ENCODE measurements at places on chromosomes 16 and 17.

DNA sequence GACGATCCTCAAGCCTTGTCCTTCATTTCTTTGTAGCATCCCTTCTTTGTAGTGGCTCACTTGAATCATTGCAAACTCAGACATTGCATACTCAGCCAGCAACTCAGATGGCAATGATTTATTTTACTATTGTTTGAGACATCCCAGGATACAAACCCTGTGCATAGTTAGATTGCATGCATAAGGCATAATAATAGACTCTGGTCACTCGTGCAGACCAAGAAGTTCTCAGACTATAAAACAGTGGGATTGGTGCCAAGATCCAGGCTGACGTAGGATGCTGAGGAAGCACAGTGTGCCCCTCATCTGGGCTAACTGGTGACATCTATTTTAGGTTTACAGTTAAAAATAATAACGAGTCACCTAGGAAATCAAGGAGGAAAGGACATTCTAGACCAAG is 142.3 kb downstream of the PMP22 start:
- DNase-seq = no peak

DNA sequence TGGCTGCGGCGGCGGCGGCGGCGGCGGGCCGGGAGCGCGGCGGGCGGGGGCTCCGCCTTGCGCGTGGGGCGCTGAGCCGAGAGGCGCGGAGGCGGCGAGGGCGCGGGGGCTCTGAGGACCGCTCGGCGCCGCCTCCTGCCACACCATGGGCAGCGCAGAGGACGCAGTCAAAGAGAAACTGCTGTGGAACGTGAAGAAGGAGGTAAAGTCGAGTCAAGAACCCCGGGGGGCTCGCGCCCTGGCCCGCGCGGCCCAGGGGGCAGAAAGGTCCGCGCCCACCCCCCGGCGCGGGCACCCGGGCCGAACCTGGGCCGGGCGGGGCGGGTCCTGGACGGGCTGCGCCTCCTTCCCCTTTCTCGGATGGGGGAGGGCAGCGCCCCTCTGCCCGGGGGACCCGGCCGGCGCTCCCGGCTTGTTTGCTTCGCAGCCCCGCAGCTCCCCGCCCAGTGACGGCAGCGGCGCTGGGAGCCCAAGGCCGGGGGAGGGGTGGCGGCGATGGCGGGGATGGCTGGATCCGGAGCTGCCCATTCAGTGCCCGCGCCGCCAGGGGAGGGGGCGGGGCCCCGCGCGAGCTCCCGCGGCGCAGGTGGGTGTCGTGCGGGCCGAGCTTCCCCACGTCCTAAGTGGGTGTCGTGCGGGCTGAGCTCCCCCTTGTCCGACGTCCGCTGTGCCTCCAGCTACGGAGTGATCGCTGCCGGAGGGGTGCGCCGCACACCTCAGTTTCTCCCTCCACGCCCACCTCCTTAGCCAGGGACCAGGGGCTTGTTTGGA is 428 bp downstream of the SGSM2 start:
- no peak for DNase-seq

GRCh38 chr17:7079581-7080455 is at the start of gene CLEC10A:
CLEC10A (minus strand) TSS chr17:7080251; CDS start chr17:7078812, 1,439 bp downstream.
- no peak for DNase-seq

DNA sequence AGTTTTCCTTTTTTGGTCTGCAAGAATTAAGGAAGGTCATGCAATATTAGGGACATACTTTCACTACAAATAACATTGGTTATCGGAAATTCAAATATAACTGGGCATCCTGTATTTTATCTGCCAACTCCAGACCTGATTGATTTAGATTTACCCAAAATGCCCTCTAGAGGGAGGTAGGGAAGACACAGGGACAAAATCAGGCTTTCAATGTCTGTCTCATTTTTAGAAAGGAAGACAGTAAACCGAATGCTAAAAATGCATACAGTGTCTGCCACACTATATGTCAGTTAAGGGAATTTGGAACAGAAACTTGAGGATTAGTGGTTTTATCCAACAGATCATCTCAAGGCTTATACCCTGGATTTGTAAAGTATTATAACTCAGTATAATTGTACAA is 161.7 kb upstream of the SOX9 start:
- no peak for DNase-seq

- no peak for DNase-seq
Observed at GRCh38 chr17:22303096-22303495, 610.8 kb downstream of the KCNJ18 start.

DNA sequence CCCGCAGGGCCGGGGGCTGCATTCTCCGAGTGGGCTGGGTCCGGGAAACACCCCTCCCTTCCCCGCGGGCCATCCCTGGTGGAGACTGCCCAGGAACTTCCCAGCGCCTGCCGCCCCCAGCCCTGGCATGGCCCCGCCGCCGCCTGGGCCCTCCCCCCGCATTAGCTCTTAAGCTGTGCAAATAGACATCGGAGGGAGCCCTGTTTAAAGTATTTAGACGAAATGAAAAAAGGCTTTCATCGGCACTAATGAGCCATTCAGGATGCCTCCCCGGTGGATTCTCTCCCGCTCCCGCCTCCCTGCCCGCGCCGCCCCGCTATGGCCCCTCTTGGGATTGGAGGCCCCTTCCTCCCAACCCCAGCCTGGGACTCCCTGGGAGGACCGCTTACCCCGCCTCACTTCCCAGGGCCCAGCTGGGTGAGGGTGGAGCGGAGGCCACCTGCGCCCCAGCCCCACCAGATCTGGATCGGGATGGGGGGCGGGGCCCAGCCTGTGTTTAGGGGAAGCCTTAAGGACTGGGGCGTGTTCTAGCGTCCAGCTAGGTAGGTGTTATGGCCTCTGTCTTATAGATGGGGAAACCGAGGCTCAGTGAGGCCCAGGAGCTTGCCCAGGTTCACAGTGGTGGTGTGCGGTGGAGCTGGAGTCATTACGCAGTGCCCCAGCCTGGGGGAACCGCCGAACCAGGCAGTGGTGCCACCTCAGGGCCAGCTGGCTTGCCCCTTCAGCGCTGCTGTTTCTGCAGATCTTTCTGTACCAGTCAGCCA is 19.7 kb downstream of the SEZ6 start:
- no peak for DNase-seq

- DNase-seq = no peak
Observed at GRCh38 chr17:72416054-72416675, 295.3 kb downstream of the SOX9 start.

GRCh38 chr17:3956327-3956957 is 7.8 kb downstream of the ATP2A3 start:
- DNase-seq = no peak

DNA sequence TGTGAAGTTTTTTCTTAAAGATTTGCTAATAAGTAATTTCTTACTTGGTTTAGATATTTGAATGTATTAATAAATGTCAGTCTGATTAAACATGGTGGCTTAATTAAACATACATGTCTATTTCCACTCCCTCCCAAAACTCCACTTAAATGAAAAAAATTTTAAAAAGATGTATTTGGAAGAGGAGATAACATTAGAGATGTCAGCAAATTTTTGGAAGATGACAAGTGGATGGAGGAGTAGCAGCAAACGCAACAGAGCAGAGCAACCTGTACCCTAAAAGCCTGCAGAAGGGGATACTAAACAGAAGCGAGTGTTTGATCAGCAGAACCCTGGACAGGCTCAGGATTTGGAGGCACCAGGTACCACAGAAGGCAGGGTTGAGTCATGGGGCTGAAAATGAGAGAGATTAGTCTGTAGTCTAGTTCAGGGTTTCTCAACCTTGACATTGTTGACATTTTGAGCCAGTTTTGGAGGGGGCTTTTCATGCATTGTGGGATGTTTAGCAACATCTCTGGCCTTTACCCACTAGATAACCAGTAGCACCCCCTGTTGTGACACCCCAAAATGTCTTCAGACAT is 17.8 kb downstream of the LUC7L3 start:
- DNase-seq = no peak

DNA sequence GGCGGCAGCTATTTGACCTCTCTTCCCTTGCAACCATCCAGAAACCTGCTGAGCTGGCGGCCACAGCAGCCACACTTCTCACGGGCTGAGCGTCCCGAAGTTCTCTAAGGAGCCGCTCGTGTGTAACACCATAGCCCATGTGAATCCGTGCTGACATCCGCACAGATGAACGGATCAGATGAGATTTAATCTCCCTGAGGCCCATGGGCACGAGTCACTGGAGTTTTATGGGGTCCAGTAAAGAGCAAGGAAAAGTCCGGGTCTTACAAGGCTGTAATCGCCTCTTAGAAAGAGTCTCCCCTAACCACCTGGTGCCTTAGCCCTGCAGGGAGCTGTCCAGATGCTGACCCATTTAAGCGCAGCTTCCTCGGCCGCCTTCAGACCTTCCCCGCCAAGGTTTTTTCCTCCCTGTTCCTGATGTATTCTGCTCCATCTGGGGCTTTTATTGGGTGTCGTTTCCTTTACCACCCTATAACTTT is 5.5 kb upstream of the CACNG5 start:
- DNase-seq = no peak

GRCh38 chr16:78770353-78771091 is 671.1 kb downstream of the WWOX start:
- DNase-seq = peak; percentile 62

GRCh38 chr17:72421128-72422092 is 300.6 kb downstream of the SOX9 start:
- DNase-seq = no peak

DNA sequence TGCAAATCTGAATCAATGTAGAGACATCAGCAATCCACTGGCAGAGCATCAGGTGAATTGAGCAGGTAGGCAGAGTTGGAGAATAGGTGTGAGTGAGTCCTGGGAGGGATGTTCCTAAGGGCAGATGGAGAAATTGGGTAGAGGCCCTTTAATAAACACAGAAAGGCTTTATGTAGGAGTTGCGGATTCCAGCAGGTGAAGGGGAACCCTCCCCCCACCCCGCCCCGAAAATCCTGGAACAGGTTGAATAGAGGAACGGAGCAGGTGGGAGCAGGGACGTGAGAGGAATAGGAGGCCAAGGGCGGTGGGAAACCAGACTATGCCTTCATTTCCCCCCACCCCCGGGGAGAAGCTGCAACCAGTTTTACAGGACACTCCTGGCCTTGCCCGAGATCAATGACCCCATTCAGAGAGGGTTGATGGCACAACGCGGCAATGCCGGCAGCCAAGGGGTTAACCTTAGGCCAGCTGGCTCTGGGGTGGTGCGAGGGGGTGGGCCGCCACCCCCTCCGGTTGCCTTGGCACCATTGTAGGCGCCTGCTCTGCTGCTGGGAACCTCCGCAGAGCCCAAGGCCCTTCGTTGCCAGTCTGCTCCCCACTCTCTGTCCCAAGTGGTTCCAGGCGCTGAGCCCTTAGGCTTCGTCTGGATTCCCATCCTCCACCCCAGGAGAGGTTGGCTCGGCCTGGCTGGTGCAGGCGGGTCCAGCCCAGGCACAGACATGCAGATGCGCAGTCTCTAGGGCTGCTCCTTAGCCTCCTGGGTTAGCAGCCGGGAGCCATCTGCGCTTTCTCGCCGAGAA is 814 bp upstream of the RUNDC3A start:
- no peak for DNase-seq

GRCh38 chr17:38657824-38658740 is 16.7 kb downstream of the EPOP start:
- no peak for DNase-seq
